Osteocyte (in vitro differentiated cells): ENCODE measurements at places on chromosomes 5 and 9. TPM values are rescaled to one million over a fixed set of nuclear protein-coding genes. Genes with fewer than 3 reads are reported as not detected.

- no peaks in the 10 kb centered on the region for H3K4me1 ChIP-seq
- no peak overlapping the region for H3K4me3 ChIP-seq
- peaks cover 5% of the 10 kb centered on the region for H3K27me3 ChIP-seq
- no peak overlapping the region for H3K27ac ChIP-seq
- DNase-seq, result no peak
Observed at GRCh38 chr9:518540-518939, 303.9 kb downstream of the DOCK8 start.

DNA sequence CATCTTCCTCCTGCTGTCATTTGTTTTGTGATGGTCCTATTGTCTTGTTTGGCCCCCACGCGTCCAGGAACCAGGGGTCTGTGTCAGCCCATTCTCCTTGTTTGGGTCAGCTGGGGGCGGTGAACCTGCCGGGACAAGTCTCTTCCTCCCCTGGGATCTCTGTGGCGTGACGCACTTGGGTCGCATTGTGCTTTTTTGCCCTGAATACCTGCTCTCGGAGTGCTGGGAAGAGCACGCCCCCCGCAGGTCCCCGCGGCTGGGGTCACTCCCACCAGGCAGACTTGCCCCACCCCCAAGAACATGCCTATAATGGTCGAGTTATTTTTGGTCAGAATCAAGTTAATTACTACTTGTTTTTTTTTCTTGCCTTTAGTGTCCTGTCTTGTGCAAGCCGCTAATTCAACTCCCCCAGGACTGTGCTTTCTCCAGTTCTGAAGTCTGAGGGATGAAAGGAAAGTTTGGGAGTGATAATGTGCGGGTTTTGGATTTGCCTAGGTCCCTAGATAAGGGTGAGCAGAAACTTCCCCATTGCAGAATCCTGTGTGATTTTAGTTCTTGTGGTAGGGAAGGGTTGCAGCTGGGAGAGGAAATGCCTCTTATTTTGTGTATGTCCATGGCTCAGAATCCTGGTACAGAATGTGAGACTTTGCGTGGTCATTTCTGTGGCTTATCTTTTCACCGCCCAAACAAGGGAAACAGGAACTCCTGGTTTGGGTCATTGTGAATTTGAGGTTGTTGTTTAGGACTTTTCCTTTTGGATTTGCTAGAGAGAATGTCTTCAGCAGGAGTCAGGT lies 789 bp downstream of the ACER2 start:
- peak overlapping the region; percentile 90 for H3K4me3 ChIP-seq
- peak overlapping the region; percentile 52 for H3K27ac ChIP-seq
- peaks cover 4% of the 10 kb centered on the region for H3K27me3 ChIP-seq
- peaks cover 13% of the 10 kb centered on the region for H3K4me1 ChIP-seq

- no peaks in the 10 kb centered on the region for H3K27me3 ChIP-seq
- H3K36me3 ChIP-seq, result peaks cover 14% of the 10 kb centered on the region
- H3K27ac ChIP-seq, result no peak overlapping the region
- no peak overlapping the region for H3K4me3 ChIP-seq
Observed at GRCh38 chr5:153987301-153987700, 51.4 kb downstream of the FAM114A2 start.

Gene SLC34A1
- not detected in 2 replicates for total RNA-seq

Gene C1QTNF2
- 0.16 and 0.19 TPM in 2 replicates for total RNA-seq

Gene ARHGEF39
- 0.86 and 1.6 TPM in 2 replicates for total RNA-seq

Gene GRHPR
- 111 TPM in 2 replicates for total RNA-seq
